ENCODE measurements at places on chromosomes 2 and 18.

- no peak overlapping the region for H3K27ac ChIP-seq
- H3K36me3 ChIP-seq, result no peaks in the 10 kb centered on the region
- DNase-seq, result no peak
- no peak overlapping the region for H3K4me3 ChIP-seq
- no peaks in the 10 kb centered on the region for H3K27me3 ChIP-seq
- H3K4me1 ChIP-seq, result peaks cover 11% of the 10 kb centered on the region
Measured at GRCh38 chr2:106073678-106074406, 120.3 kb downstream of the UXS1 start.

DNA sequence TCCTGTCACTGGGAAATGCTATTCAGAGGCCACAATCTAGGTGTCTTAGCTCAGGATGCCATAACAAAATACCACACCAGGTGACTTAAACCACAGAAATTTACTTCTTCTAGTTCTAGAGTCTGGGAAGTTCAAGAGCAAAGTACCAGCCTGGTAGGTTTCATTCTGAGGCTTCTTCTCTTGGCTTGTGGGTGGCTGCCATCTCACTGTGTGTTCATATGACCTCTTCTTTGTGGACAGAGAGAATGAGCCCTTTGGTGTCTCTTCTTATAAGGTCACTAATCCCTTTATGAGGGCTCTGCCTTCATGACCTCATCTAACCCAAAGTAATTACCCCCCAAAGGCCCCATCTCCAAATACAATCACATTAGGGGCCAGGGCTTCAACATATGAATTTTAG lies 57.3 kb downstream of the RHOB start:
- no peak overlapping the region for H3K27ac ChIP-seq
- no peak for DNase-seq
- H3K4me3 ChIP-seq, result no peak overlapping the region
- no peaks in the 10 kb centered on the region for H3K4me1 ChIP-seq

- H3K27ac ChIP-seq, result no peak overlapping the region
- no peaks in the 10 kb centered on the region for H3K27me3 ChIP-seq
- no peak for DNase-seq
- no peak overlapping the region for H3K4me3 ChIP-seq
- H3K36me3 ChIP-seq, result no peaks in the 10 kb centered on the region
Measured at GRCh38 chr2:99971326-99971900, 171.0 kb downstream of the AFF3 start.

- no peak overlapping the region for H3K4me3 ChIP-seq
- no peak for DNase-seq
- H3K4me1 ChIP-seq, result peaks cover 4% of the 10 kb centered on the region
- peaks cover 5% of the 10 kb centered on the region for H3K36me3 ChIP-seq
Measured at GRCh38 chr2:235945608-235946140, 222.5 kb downstream of the GBX2 start.

DNA sequence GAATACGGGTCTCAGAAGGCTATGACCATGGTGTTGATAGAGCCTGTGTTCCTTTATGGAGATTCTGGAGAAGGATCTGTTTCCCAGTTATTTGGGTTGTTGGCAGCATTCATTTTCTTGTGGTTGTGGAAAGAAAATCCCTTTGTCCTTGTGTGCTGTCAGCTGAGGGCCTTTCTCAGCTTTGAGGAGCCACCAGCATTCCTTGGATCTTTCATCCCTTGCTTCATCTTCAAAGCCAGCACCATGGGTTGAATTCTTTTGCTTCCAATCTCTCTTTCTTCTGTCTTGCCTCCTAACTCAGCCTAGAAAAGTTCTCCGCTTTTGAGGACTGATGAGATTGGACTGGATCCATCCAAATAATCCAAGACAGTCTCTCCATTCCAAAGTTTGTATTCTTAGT lies 103.2 kb upstream of the MMADHC start:
- H3K4me1 ChIP-seq, result peaks cover 2% of the 10 kb centered on the region
- no peak overlapping the region for H3K27ac ChIP-seq
- H3K4me3 ChIP-seq, result no peak overlapping the region
- H3K36me3 ChIP-seq, result no peaks in the 10 kb centered on the region
- no peak for DNase-seq

- H3K4me1 ChIP-seq, result no peaks in the 10 kb centered on the region
- no peaks in the 10 kb centered on the region for H3K36me3 ChIP-seq
- H3K27me3 ChIP-seq, result peaks cover 2% of the 10 kb centered on the region
- DNase-seq, result no peak
Measured at GRCh38 chr18:3184275-3184963, 35.3 kb downstream of the MYOM1 start.

DNA sequence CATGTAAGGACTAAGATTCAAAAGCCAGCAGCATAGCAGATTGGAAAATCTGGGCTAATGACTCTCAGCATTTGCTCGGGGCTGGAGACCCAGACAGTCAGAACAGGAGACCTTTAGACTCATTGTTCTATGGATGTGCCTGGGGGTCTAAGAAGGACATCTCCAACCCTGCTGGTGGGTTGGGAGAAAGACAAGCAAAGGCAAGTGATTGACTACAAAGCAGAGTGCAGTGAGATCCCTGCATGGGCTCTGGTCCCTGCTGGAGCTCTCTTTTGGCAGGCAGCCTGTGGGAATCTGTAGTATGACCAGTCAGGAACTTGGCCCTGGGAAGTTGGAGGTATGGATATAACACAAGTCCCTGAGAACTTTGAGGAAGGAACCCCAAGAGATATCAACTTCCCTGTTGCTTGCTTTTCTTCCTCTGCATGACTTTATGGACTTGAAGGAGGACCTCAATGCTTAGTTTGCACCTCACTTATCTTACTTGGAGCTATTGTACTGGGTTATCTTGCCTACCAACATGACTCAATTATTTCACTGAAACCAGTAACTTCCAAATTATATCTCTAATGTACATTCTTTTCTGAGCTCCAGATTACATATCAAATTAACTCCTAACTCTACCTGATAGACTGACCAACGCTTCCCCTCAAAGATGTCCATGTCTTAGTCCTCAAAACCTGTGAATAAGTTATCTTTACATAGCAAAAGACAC lies 236.0 kb downstream of the CYRIA start:
- no peak for DNase-seq
- no peaks in the 10 kb centered on the region for H3K4me1 ChIP-seq
- no peak overlapping the region for H3K4me3 ChIP-seq
- no peaks in the 10 kb centered on the region for H3K36me3 ChIP-seq
- H3K27me3 ChIP-seq, result peaks cover 6% of the 10 kb centered on the region

Data from endothelial cell (in vitro differentiated cells).